GM03348 (cell line): ENCODE measurements at places on chromosomes 7 and 10.
A peak's percentile ranks its signal among the peaks of the same experiment; 100 is the strongest.

DNA sequence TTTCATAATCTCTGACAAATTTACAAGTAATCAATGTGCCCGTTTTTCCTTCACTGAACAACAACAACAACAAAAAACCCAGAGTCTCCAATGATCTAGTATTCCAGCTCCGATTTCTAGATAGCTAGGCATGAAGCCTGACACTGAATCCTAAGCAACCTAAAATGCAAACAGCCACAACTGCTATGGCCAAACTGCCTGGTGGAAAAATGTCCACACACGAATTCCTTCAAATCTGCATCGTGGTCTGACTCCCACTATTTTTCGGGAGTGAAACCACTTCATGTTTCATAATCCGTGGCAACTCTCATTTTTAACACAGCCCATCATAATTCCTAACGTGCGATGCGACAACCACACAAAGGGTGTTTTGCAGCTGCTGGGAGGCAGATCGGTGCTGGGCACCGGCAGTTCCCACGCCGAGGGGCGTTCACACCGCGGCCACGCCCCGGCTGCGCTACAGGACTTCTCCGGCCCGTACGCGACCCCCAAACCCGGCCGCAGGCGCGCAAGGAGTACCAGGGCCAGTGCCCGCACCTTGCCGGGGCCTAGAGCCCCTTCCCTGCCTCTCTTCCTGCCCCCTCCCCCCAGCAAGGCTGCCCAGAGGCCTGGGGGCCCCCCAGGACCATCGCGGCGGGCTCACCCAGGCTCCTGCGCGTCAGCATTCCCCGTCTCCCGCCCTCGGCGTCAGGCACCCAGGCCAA lies 814 bp downstream of the RUFY2 start:
- peak; percentile 86 for DNase-seq

- no peak for DNase-seq
Measured at GRCh38 chr7:113209449-113210203, 91.3 kb upstream of the SMIM30 start.

DNA sequence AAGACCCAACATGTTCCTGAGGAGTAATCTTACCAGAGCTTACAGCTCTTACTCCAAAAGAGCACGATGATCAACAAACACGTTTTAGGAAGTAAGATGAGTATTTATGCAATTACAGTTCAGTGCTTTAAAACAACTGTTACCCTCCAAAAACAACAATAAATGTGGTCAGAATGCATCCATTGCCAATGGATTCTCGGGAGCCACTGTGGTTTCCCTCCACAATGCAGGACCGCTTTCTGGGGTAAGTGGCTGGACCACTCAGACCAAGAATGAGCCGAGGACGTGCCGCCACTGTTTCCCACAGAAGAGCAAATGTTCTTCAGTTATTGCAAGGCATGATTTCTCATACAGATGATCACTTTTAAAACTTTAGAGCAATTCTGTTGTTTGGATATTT lies 232.3 kb upstream of the MKLN1 start:
- DNase-seq: no peak

DNA sequence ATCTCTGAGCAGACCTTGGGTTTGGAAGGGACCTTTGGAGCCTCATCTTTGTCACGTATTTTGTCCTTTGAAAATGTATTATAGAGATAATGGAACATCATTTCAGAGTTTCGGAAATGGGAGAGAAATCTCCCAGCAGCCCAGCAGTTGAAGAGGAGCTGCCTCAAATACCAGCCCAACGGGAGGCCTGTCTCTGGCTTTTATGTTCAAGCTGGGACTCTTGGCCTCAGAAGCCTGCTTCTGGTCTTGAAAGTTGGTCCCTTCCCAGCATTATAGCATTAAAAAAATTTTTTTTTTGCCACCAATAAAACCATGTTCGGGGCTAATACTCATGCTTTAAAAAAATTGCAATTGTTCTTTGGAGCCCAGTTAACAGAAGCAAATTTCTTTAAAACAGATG lies 73.4 kb upstream of the CTBP2 start:
- DNase-seq: no peak

GRCh38 chr10:125788156-125789034 lies 12.8 kb upstream of the MMP21 start:
- no peak for DNase-seq

DNA sequence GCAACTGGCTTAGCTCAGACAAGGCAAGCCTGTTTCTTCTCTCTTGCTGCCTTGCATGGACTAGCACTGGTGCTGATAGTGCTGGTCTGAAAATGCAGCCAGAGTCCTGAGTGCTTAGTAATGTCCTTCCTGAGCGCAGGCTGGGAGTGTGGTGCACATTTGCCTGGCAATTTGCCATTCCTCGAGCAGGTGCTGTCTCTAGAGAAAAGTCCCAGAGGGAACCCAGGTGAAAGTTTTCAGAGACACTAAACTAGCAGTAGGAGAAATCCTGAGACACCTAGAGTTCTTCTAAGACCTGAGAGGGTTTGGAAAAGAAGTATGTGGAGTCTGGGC lies 1.9 kb downstream of the SFTPD start:
- no peak for DNase-seq

- no peak for DNase-seq
Measured at GRCh38 chr10:51125518-51125917, 51.2 kb downstream of the PRKG1 start.

DNA sequence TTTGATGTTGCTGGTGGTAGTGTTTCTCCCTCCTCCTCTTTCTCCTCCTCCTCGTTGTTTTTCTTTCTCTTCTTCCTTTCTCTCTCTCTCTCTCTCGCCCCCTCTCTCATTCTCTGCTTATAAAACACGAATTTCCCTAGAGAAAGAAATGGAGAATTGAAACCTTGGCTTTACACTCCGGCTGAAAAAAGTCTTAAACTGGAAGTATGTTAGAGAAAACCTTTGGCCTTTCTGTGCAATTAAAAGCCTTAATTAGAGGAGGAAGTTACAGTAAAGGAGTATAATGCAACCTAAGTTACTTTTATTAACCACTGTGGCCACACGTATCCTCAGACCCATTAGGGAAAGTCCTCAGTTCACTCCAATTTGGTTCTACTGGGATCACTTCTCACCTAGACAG lies 501.7 kb upstream of the SORCS1 start:
- no peak for DNase-seq

GRCh38 chr7:7919449-7919945 lies 49.1 kb upstream of the GLCCI1 start:
- no peak for DNase-seq

DNA sequence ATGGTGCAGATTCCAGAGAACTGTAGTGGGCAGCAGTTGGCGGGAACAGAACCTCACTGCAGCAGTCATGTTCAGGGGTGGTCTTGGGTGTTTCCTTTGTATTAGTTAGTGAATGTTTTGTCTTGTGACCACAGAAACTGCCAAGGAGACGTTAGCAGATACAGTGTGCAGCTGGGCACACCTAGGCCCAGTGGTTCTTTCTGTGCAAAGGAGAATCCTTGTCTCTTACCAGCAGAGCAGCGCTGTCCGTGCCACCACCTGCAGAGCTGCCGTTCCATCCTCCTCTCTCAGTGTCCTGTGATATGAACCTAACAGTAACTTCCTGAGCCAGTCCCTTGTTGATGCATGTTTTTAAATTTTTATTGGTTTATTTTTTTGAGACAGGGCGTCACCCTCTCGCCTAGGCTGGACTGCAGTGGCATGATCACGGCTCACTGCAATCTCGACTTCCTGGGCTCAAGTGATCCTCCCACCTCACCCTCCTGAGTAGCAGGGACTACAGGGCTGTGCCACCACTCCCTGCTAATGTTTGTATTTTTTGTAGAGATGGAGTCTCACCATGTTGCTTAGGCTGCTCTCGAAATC lies 60.6 kb downstream of the WDR37 start:
- no peak for DNase-seq

DNA sequence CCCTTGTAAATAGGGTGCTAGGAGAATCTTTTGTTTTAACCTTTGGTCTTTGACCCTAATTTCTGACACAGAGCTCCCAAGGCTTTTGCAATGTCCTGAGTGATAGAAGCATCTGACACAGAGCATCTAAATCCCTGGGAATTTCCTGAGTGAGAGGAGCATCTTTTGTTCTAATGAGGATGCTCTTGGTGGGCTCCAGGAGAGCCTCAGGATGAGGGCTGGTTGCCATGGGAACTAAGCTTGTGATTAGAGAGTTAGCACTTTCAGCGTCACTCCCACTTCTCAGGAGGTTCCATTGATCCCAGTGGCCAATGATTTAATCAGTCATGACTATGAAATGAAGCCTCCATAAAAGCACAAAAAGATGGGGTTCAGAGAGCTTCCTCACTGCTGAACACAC lies 264.8 kb downstream of the KIF20B start:
- no peak for DNase-seq

DNA sequence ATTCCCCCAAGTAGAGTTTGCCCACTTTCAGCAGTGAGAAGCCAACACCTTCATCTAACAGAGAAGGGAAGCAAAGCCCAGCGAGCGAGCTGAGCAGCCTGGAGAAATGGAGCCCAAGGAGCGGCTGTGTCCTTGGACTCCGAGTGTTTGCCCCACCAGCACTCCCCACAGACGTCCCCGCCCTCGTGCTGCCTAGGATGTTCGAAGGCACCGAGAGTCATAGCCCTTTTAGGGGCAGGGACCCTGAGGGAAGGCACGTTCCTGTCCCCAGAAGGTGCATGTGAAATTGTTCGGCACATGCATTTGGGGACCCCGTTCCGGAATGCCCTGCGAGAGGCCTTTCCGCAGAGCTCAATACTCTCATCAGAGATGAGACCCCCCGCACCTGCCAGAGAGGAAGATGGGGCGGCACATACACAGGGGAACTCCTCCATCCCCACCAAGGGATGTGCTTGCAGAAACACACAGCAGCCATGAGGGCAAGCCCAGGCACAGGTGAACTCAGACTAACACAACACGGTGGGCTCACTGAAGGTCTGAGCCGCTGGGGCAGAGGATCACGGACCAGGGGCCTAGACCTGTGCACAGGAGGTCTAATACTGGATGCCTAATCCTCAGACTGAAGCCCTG lies 131.0 kb downstream of the DLG5 start:
- DNase-seq: no peak

DNA sequence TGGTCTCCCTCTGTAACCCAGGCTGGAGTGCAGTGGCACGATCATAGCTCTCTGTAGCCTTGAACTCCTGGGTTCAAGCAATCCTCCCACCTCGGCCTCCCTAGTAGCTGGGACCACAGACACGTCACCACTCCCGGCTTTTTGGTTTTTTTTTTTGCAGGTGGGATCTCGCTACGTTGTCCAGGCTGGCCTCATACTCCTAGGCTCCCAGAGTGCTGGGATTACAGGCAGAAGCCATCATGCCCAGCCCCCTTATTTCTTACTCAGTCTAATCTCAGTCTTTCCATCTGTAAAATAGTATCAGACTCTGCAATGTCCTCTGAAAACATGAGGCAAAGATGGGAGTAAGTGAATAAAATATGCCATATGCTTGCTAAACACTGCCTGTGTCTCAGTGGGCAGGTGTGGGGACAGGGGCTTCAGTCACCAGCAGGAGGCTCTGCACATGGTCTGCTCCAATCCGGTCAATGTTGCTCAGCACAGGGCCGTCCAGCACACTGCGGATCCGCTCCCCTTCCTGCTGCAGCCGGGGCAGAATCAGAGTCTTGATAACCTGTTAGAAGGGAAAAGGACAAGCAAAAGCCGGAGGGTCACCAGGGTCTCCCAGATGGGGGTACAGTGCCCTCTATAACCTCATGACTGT lies 8.2 kb downstream of the AP4M1 start:
- DNase-seq: no peak

DNA sequence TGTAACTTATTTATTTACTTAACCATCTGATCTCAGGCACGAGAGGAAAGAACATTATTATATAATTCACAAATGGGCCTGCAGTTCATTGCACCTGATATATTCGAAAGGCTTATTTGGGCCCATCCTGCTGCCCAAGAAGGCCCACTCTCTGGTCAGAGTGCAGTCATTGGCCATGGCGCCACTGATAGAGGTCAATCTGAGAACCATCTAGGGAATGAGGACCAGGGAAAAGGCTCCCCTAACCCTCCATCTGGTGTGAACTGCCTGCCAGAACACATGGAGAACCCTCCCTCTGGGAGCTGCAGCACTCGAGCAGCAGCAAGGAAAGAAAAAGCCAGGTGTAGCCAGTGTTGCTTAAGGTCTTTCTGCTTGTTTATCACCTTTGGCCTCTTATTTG lies 136.6 kb downstream of the REEP3 start:
- DNase-seq: no peak

GRCh38 chr7:32298408-32299132 lies 191.6 kb downstream of the LSM5 start:
- DNase-seq: peak; percentile 13

GRCh38 chr10:113947184-113948041 lies 93.0 kb downstream of the NHLRC2 start:
- DNase-seq: no peak

- DNase-seq: no peak
Measured at GRCh38 chr7:77482015-77482414, 55.1 kb upstream of the PTPN12 start.

GRCh38 chr10:4354382-4354812 lies 471.6 kb upstream of the AKR1E2 start:
- no peak for DNase-seq

GRCh38 chr7:20477067-20477466 lies 138.4 kb upstream of the ABCB5 start:
- no peak for DNase-seq

DNA sequence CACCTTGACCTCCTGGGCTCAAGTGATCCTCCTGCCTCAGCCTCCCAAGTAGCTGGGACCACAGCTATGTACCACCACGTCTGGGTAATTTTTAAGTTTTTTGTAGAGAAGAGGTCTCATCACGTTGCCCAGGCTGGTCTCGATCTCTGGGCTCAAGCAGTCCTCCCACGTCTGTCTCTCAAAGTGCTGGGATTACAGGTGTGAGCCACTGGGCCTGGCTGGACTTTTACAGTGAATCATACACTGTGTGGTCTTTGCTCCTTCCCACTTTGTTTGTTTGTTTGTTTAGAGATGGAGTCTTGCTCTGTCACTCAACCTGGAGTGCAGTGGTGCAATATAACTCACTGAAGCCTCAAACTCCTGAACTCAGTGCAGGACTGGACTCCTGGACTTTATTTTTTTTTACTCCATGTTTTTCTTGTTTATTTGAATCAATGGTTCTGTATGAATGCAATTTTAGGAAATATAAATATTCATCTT lies 12.5 kb downstream of the PPIA start:
- no peak for DNase-seq

- no peak for DNase-seq
Measured at GRCh38 chr10:1208366-1209311, 152.5 kb downstream of the WDR37 start.

- peak; percentile 24 for DNase-seq
Measured at GRCh38 chr7:80078159-80078731, 56.4 kb upstream of the GNAI1 start.

DNA sequence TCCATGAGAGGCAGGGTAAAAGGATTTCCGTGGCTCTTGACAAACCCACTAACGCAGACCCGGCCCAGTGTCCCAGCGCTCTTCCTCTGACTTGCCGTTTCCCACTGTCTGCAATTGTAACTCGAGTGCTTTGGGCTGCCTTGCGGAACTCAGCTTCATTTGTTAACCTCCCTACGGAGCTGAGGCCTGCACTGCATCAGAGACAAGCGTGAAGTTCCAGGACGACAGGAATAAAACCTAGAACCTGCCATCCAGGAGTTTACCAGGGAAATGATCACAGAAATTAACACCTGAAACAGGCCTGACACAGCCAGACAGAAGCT lies 76.2 kb downstream of the SFMBT2 start:
- DNase-seq: no peak
